ENCODE measurements at places on chromosomes 1 and 21.

- peak; percentile 66 for DNase-seq
Observed at GRCh38 chr21:40049031-40049930, 182.0 kb downstream of the PCP4 start.

DNA sequence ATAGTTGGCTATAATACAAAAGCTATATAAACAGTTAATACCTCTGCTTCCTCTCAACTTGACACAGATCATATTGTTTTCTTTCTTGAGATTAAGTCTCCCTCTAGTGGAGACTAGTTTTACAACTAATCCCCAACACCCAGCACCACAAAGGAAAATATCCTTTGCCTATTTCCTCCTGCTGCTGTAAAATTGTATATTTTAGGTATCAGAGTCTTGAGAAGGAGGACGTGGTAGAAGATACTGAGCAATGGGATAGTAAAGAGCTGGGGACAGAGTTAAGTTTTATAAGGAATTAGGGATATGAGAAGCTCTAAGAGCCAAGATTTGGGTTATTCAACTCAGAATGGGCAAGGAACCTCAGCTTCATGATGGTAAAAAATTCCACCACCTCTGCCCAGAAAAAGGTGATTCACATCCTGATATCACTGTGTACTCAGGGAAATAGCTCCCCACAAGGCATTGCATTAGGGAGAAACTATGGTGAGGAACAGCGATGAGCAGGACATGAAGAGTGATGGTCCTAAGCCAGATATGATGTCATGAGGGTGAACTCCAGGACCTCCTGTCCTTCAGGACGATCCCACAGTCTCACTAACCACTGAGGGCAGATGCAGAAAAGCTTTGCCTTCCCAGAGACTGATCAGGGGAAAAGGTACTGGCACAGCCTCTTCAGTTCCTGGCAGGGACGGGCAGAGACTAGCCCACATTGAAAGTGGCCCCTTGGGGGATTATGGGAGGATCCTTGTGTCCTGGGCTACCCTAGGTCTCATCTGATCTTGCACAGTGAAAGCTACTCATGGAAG, 14.7 kb upstream of the CFAP126 start:
- peak; percentile 67 for DNase-seq

DNA sequence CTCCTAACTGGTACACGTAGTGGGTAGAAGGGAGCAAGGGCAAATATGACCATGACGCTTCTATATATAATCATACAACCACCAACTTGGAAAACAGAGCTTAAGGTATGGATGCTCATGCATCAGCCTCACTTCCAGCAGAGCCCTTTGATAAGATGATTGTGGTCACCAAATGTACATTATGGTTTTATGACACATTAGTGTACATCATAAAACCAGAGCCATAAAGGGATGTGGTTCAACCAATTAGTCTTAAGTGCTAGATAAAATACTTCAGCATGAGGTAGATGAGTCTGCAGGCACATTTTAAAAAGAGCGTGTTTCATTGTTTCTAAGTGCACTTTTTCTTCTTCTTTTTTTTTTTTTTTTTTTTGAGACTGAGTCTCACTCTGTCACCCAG, 43.7 kb downstream of the NIBAN1 start:
- DNase-seq = peak; percentile 14

DNA sequence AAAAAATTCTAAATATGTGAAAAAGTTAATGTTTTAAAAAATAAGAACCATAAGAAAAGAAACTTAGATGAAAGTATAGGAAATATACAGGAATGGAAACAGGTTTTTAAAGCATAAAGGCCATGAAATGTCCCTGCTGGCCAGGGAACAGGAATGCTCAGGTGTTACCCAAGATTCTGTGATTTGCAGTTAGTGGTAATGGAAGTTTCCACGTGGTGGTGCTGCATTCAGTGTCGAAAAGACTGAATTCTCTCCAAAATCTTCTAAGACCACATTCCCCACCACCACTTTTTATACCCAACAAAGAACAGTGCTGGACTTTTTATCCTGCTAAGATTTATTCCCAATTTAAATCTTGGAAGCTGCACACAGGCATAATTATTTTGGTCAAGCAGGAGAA, 126.2 kb downstream of the PRRX1 start:
- DNase-seq = no peak

DNA sequence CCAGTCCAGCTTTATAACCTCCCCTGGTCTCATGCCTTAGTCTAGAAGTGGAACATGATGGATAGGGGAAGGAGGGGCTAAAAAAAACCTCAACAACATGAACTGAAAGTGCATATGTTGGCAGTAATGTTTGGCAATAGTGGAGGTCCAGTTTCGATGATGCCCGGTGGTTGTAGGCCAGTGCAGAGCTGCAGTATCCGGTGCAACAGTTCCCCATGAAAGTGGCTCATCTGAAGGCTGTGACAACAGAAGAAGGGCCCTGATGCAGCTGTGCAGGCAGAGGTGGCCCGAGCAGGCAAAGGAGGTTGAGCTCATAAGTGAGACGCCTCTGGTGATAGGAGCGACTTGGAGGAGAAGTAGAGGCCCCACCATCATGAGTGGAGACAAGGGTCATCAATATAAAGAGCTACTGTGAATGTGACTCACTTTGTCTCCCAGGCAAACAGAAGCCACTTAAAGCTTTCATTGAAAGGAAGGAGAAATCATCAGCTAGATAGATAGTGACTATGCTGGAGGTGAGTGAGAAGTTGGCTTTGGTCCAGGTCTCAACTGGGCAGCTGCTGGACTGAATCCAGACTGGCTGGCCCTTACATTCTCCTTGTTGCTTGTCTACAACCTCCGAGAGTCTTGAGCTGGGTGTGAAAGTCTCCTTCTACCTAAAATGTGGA, 10.2 kb upstream of the CREG1 start:
- peak; percentile 63 for DNase-seq

DNA sequence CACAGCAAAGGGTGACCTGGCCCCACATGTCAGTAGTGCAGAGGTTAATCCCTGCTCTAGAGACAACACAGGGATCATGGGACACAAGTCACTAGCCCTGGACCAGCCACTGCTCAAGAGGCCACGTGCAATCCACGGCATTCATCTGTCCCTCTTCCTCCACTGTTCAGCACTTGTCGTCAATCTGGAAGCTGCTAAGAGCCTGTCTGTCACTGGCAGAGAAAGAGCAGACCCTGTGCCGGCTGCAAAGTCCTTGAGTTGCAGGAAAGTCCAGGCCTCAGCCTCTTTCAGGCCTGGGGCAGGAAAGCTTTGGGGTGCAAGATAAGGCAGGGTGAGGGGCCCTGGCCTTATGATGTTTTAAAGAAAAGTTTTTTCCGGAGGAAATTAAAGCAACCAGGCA, 16.7 kb downstream of the CELA2B start:
- no peak for DNase-seq

DNA sequence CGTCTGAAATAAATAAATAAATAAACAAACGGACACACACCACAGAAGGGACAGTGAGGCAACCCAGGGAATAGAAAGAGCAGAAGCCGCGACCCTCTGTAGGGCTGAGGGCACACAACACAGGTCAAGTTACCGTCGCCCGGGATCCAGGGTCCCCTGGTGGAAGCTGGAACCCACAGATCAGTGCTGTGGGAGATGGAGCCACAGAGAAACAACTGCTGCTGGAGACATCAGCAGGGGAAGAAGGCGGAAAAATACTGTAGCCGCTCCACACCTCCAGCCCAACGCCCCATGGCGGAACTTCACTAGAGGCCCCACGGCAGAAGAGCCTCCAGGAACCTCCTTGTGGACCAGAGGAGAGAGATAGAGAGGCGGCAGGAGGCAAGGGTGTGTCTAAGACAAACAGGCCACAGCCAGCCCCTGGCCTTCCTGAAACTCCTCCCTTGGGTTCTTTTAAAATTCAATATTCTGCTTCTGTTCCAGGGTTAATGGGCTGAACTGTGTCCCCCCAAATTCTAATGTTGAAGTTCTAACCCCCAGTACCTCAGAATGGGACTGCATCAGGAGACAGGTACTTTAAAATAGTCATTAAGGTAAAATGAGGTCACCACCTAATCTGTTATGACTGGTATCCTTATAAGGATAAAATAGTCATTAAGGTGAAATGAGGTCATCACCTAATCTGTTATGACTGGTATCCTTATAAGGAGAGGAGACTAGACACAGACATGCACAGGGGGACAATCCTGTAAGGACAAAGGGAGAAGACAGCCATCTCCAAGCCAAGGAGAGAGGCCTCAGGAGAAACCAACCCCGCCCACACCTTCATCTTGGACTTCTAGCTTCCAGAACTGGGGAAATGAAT, 7.7 kb upstream of the HLCS start:
- no peak for DNase-seq

- DNase-seq = no peak
Observed at GRCh38 chr1:118963456-118964430, 24.4 kb downstream of the TBX15 start.

- DNase-seq = no peak
Observed at GRCh38 chr1:222370913-222371675, 176.8 kb downstream of the HHIPL2 start.

DNA sequence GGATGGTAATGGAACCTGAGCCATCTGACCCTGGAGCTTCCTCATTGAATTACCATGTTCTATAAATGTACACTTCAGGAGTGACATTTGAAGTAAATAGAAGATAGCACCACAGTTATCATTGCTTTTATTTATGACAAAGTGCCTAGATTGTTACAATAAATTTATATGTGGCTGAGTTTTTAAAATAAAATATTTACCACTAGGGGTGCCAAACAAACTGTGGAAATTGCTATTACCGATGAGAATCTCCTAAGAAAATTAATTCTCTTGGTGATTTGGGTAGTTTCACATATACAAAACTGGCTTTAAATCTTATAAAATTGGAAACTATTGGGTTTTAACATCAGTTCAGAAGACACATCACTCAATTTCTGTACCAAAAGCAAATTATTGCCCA, 1.4 kb upstream of the TNR start:
- DNase-seq = no peak

DNA sequence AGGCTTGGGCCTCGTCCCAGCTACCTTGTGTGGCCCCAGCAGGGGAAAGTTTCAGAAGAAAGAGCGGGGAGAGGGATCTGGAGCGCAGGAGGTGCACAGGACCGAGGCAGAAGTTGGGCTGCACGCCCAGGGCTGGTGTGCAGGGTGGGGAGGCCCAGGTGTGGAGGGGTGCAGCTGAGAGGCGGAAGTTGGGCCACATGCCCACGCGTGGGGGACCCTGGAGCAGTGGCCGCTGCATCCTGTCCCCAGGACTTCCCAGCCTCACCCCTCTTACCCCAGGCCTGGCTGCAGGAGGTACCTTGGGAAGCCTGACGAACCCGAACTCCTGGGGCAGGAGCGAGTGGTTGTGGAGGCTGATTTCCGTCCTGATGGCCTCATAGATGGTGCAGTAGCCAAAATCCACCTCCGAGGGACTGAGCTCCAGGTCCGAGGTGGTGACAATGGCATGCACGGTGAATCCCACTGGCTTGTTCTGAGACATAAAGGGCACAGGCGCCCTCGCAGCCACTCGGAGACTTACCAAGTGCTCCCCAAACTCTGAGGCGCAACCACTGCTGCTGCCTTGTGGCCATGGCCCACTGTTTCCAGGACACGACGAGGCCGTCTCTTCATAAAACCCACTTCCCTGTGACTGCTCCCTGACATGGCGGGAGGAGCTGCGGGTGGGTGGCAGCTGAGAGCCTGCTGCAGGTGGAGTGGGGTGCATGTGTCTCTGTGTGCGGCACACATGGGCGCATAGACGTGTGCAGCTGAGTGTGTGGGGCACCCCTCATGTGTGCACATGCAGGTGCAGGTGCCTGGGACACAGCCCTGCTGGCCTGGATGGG, 20.4 kb upstream of the TMEM52 start:
- no peak for DNase-seq

All from NCI-H510A treated with DMSO at 0.1 percent for 48 hours (cell line).